ENCODE measurements at places on chromosomes 5 and 9.

DNA sequence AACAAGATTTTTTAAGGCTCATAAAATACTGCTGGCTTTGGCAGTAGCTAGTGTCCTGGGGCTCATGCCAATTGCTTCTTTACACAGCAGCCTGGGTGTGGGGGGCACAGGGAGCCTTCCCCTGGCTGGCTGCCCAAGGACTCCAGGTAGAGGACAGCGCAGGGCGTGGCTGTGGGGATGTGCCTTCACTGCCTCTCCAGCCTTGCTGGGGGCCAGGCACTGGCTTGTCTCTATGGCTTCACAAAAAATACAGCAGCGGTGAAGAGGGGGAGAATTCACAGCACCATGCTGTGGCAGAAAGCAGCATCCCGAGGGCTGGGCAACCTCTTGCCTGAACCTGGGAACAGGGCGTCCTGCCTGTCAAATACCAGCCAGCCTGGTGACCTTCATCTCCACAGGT lies 57.4 kb downstream of the DAP start:
- no peak for DNase-seq

DNA sequence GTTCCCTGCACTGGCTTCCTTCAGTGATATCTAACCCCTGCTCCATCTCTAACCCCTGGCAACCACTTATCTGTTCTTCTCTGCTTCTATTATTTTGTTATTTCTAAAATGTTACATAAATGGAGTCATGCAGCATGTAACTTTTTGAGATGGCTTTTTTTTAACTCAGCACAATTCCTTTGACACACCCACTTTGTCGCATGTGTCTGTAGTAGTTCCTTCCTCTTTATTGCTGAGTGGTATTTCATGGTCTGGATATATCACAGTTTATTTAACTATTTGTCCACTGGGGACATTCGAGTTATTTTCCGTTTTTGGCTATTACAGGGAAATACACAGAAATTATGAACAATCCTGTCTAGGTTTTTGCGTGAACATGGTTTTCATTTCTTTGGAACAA lies 200.2 kb downstream of the TRIO start:
- DNase-seq: no peak

DNA sequence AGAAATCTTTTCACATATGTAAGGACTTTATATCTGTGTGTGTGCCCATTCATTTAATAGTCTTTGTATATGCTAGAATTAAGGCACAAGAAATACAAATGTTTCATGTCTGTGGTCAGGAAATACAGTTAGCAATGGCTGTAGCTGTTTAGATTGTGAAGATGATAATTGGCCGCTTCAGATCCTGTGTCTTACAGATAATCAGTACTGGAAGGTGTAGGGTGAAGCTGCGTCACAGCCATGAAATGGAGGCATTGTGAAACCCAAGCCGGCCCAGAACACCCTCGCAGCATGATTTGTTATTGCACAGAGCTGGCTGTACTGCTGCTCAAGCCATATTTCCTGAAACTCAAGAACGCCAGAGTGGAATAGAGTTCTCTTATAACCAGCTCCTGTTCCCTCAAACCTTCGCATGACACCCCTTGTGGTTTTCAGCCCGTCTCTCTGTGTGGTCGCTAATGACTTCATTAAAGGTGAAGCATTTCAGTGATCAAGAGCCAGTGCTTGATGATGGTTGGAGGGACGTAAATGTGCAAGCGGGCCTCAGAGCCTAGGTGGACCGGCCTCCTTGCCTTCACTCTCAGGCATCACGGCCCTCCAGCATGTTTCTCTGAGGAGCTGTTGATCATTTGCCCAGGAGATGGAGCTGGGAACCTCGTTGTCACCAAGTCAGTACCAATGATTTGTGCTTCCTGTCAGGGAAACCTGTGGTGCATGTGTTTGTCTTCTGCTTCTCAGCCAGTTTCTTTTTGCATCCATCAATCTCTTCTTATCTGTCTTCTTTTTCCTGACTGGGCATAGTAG lies 80.1 kb downstream of the F2RL2 start:
- DNase-seq: no peak

DNA sequence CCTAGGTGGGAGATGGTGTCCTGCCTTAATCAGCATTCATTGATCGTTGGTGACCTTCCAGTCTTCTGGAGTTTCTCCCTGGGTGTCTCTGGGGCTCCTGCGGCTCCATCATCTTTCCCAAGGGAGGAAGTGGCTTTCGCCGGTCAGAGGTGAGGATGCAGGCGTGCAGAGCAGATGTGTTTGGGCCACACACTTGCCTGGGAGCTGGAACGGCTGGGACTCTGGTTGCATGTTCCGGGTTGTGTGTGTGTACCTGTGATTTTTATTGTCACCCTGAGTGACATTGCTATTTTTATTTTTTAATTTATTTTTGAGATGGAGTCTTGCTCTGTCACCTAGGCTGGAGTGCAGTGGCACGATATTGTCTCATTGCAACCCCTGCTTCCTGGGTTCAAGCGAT lies 9.6 kb downstream of the HMCN2 start:
- peak; percentile 29 for DNase-seq

- DNase-seq: peak; percentile 56
These were observed 6.0 kb downstream of the MRPS2 start for GRCh38 chr9:135506327-135507103.

GRCh38 chr5:75262271-75262670 lies 25.6 kb upstream of the ANKRD31 start:
- DNase-seq: no peak
